ENCODE measurements at places on chromosomes 4 and X.

DNA sequence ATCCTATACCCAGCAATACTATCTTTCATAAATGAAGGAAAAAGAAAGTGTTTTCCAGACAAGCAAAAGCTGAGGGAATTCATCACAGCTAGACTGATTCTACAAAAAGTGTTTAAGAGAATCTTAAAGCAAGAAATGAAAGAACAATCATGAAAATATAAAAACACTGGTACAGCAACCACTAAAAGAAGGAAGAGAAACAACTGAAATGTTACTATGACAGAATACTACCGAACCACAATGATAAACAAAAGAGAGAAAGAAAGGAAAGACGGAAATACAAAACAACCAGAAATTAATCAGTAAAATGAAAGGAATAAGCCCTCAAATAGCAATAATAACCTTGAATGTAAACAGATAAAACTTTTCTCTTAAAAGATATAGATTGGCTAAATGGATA is 110.8 kb upstream of the AFF2 start:
- no peaks in the 10 kb centered on the region for H3K27me3 ChIP-seq
- H3K27ac ChIP-seq: no peak overlapping the region
- no peak overlapping the region for H3K4me3 ChIP-seq
- DNase-seq: no peak
- H3K4me1 ChIP-seq: no peaks in the 10 kb centered on the region

DNA sequence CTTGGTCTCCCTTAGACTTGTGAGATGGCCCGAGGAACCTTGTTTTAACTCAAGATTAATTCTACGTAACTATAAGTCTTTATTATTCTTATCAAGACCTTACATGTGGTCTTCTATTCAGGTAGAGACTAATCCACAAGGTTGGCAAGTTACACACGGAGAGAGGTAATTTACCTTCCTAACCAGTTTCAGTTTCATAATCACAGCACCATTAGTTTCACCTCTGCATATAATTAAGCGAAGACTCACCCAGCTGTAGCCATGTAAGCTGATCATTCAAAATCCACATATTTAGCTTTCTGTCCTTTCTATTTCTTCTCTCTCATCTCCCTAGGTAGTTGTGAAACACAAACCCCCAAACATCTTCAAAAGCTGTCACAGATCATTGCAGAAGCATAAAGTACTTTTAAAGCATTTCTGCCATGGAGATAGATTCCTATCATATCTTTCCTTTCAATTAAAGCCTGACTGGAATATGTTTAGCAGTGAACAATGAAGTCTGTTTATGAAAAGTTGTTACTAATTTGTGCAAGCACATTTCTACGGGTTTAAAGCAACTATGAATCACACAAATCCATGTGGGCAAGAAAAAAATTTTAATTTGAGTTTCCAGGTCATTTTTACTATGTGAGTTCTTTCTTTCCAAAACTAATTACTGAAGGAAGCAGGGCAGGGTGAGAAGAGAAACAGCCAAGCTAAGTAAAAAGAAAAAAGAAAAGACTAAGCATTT is 78.5 kb downstream of the BTC start:
- no peaks in the 10 kb centered on the region for H3K4me1 ChIP-seq
- peaks cover 1% of the 10 kb centered on the region for H3K27me3 ChIP-seq
- no peak overlapping the region for H3K27ac ChIP-seq
- no peak overlapping the region for H3K4me3 ChIP-seq
- DNase-seq: no peak
- peaks cover 4% of the 10 kb centered on the region for H3K36me3 ChIP-seq

DNA sequence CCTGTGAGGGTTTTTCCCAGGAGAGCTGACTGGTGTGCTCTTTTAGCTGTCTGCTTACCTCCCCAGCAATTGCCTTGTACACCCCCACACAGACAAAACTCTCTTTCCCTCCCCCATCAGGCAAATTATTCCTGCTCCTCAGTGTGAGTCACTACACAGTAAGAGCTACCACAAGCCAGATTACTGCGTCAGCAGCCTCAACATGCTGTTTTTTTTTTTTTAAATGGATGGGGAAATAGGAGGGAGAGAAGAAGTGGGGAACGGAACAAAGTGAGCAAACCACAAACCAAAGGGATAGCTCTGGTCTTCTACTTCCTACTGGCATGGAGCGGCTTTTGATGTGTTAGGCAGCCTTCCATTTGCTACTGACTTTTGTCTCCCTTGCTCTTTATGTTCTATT is 107.5 kb upstream of the ACSL4 start:
- peaks cover 17% of the 10 kb centered on the region for H3K4me1 ChIP-seq
- peaks cover 9% of the 10 kb centered on the region for H3K27me3 ChIP-seq
- no peak overlapping the region for H3K4me3 ChIP-seq
- no peak overlapping the region for H3K27ac ChIP-seq
- DNase-seq: no peak
- H3K36me3 ChIP-seq: no peaks in the 10 kb centered on the region

- H3K27me3 ChIP-seq: peaks cover 60% of the 10 kb centered on the region
- H3K4me1 ChIP-seq: peaks cover 21% of the 10 kb centered on the region
- no peak for DNase-seq
- H3K36me3 ChIP-seq: no peaks in the 10 kb centered on the region
- no peak overlapping the region for H3K4me3 ChIP-seq
Measured at GRCh38 chr4:55122235-55122634, 3.2 kb downstream of the KDR start.

DNA sequence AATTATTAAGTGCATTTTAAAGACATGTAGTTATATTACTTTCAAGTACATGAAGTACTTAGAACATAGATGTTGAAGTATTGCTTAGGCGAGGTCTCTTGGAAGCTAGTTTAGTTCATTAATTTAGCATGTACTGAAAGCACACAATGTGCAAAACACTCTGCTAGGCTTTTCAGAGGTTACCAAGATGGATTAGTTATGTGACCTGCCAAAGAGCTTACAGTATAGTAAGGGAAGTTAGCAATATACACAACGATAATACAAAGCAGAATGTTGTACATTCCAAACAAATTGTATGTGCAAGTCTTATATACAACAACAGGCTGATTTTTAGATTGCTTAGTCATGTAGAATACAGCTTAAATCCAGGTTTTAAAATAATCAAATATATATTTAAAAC is 118.5 kb upstream of the NRK start:
- H3K4me1 ChIP-seq: no peaks in the 10 kb centered on the region
- no peaks in the 10 kb centered on the region for H3K27me3 ChIP-seq
- H3K27ac ChIP-seq: no peak overlapping the region
- no peak overlapping the region for H3K4me3 ChIP-seq

DNA sequence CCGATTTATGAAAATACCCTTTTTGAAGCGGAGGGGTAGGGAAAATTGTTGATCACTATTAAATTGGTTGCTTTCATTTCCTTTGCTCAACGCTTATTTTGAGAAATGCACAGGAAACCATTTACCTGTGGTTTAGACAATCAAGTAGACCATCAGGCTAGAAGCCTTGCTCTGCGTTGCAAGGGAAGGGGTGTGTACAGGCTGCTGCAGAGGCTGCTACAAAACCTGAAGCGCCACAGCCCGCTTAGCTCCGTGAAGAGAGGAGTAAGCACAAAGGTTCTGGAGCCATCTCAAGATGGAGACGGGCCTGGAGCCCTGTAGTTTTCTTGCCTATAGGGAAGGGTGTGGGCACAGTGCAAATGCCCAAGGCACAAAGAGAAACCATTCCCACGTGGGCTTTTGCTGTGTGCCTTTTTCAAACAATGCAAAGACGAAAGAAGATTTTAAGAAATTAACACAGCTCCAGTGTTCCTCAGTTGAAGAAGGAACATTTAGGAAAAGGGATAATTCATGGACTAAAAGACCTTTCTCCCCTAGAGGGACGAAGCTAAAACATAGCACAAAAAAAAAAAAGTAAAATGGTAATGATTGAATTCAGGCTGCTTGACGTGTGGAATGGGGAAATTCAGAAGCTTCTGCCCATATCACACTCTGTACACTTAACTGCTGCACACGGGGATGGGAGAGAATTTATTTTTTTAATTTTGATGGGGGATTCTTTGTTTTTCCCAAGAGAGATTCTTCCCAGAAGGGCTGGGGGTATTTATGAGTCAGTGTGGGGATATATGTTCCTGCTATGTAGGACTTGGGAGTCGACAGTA is 3.5 kb downstream of the TMSB4X start:
- H3K27ac ChIP-seq: peak overlapping the region; percentile 86
- peak; percentile 20 for DNase-seq
- H3K4me1 ChIP-seq: peaks cover 53% of the 10 kb centered on the region
- H3K27me3 ChIP-seq: peaks cover 28% of the 10 kb centered on the region

GRCh38 chrX:40727093-40727492 is 8.2 kb downstream of the MED14 start:
- no peak overlapping the region for H3K27ac ChIP-seq
- peaks cover 18% of the 10 kb centered on the region for H3K36me3 ChIP-seq
- DNase-seq: no peak
- H3K4me3 ChIP-seq: no peak overlapping the region

DNA sequence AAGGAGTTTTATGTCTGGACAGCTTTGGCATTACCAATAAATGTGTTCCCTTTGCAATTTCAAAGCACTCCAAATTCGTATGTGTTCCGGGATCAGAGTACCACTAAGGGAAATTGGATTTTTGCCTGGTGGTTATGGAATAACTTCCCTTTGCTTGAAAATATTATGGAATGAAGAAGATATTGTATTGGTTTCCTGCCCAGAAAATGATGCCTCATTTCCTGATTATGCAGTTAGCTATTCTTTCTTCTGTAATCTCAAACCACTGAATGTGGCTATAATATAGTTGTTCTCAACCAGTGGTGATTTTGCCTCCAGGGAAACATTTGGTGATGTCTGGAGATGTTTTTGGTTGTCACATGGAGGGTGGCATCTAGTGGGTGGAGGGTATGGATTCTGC is 142.9 kb downstream of the PCDH7 start:
- H3K4me3 ChIP-seq: no peak overlapping the region
- peaks cover 8% of the 10 kb centered on the region for H3K4me1 ChIP-seq
- no peaks in the 10 kb centered on the region for H3K27me3 ChIP-seq
- no peak overlapping the region for H3K27ac ChIP-seq

DNA sequence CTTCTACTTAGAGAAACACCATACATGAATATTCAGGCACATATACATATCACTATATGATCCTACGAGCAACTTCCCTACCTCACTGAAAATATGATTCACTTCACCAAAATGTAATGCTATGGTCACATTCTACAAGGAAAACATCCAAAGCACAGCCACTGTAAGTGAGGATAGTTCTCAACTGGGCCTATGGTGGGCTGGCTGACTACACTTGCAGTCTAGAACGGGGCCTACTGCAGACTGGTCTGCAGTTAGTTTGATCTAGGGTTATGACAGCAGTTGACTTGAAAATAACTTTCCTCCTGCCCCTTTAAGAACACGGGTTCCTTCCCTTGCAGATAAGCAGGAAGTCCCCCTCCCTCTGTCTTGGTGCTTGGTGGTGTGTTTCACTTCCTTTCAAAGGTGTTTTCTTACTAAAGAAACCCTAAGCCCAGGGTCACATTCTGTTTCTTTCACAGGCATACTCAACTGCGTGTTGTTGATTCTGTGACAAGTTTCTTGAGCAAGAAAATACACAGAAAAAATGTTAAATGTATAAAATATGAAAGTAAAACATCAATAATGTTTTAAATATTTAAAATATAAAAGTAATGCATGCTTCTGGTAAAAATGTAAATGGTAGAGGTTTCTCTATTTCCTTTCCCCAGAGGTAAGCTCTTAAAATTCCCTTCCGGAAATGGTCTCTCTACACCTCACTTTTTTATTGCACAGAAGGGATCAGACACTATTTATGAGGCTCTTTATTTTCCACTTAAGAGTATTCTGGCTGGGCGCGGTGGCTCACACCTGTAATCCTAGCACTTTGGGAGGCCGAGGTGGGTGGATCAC is 18.0 kb upstream of the TMSB4X start:
- H3K4me3 ChIP-seq: peak overlapping the region; percentile 40
- H3K36me3 ChIP-seq: peaks cover 3% of the 10 kb centered on the region
- peak overlapping the region; percentile 95 for H3K27ac ChIP-seq
- H3K4me1 ChIP-seq: peaks cover 8% of the 10 kb centered on the region
- H3K27me3 ChIP-seq: no peaks in the 10 kb centered on the region

- H3K4me3 ChIP-seq: no peak overlapping the region
- H3K27ac ChIP-seq: no peak overlapping the region
- no peak for DNase-seq
- H3K36me3 ChIP-seq: no peaks in the 10 kb centered on the region
- H3K4me1 ChIP-seq: peaks cover 11% of the 10 kb centered on the region
Measured at GRCh38 chr4:78331965-78332364, 219.6 kb upstream of the ANXA3 start.

DNA sequence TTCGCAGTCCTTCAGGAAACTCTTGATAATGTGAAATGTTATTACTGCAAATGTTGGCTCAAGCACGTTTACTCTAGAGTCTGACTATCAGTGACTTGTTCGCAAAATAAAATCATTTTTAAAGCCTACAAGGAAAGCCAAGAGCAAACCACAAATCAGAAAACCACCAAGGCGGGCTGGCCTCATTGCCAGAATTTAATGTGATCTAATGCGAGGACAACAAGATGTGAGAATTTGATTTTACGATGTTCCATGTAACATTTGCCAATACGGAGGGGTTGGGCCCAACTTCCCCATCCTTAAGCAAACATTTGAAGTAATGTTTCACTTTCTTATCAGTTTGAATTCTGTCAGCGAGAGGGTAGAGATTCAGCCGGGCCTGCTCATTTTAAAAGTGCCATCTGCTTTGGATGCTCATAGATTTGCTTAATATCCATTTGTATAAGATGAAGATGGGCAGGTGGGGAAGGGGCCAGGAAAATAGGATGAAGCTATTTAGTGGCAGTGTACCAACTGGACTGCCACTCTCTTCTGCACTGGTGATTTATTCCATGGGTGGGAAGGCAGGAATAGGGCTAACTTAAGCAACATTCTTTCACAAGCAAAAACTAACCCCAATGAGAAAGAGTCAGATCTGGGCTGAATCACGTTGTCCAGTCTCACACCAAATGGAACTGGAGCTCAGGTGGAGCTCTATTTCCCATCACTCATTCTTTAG is 225.3 kb downstream of the ANAPC10 start:
- H3K36me3 ChIP-seq: no peaks in the 10 kb centered on the region
- H3K4me1 ChIP-seq: no peaks in the 10 kb centered on the region
- no peaks in the 10 kb centered on the region for H3K27me3 ChIP-seq
- no peak overlapping the region for H3K4me3 ChIP-seq
- H3K27ac ChIP-seq: no peak overlapping the region

DNA sequence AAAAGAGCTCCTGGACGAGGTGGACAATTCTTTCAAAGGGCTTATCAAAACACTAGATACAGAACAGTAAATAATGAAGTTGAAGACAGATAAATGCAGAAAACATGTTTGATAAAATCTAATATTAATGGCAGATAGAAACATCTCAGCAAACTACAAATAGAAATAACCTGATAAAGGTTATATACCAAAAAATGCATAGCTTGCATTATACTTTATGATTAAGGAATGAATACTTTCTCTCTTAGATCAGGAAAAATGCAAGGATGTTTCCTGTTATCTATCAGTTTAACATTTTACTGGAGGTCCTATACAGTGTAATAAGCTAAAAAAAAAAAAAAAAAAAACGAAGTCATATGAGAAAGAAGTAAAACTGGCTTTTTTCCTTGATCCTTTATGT is 304.5 kb upstream of the CXorf51A start:
- H3K36me3 ChIP-seq: no peaks in the 10 kb centered on the region
- no peaks in the 10 kb centered on the region for H3K4me1 ChIP-seq
- H3K4me3 ChIP-seq: no peak overlapping the region
- no peak overlapping the region for H3K27ac ChIP-seq

- peaks cover 2% of the 10 kb centered on the region for H3K27me3 ChIP-seq
- H3K27ac ChIP-seq: no peak overlapping the region
- no peak overlapping the region for H3K4me3 ChIP-seq
- DNase-seq: no peak
- no peaks in the 10 kb centered on the region for H3K36me3 ChIP-seq
Measured at GRCh38 chr4:45946699-45947098, 177.2 kb downstream of the GABRG1 start.

- no peaks in the 10 kb centered on the region for H3K36me3 ChIP-seq
- no peak overlapping the region for H3K27ac ChIP-seq
- no peaks in the 10 kb centered on the region for H3K4me1 ChIP-seq
- H3K4me3 ChIP-seq: no peak overlapping the region
- peaks cover 3% of the 10 kb centered on the region for H3K27me3 ChIP-seq
Measured at GRCh38 chr4:78644744-78645330, 93.3 kb downstream of the ANXA3 start.

Measured in neural crest cell (in vitro differentiated cells).